ENCODE measurements at places on chromosomes 5 and 9. TPM values are rescaled to one million over a fixed set of nuclear protein-coding genes. Genes with fewer than 3 reads are reported as not detected.

NOTCH1 gene
- total RNA-seq = 228 TPM

PCDHB14 gene
- total RNA-seq = not detected

- no peak overlapping the region for H3K4me3 ChIP-seq
- no peaks in the 10 kb centered on the region for H3K36me3 ChIP-seq
- no peaks in the 10 kb centered on the region for H3K27me3 ChIP-seq
- no peaks in the 10 kb centered on the region for H3K4me1 ChIP-seq
- no peak overlapping the region for H3K27ac ChIP-seq
Measured at GRCh38 chr5:91103353-91104061, 279.6 kb downstream of the ARRDC3 start.

DNA sequence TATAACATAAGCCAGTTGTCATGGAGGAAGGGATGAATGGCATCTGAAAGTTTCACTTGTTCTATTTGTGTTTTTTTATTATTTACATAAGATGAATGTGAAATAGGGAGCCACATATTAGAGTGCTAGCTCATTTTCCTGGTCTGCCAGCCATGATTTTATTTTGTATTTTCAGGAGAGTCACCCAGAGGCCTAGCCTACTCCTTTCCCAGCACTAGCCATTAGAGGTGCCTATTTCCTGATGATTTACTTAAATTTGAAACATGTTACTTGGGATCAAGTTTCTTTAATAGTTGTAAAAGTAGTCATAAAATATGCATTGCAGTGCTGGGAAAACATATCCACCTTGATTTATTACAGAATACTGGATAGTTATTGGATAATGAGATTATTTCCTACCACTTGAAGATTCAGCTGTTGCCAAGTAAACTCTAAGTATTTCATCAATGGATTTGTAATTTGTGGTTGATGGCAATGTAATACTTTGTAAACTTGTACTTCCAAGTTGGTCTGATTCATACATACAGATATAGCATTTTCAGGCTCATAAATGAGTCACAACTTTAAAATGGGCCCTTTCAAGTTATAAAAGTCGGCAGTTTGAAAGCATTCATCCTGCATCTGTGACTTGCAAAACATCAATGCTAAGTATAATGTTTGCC is 50.8 kb downstream of the KCNN2 start:
- no peaks in the 10 kb centered on the region for H3K4me1 ChIP-seq
- no peak for DNase-seq
- H3K4me3 ChIP-seq = no peak overlapping the region
- H3K36me3 ChIP-seq = no peaks in the 10 kb centered on the region

DNA sequence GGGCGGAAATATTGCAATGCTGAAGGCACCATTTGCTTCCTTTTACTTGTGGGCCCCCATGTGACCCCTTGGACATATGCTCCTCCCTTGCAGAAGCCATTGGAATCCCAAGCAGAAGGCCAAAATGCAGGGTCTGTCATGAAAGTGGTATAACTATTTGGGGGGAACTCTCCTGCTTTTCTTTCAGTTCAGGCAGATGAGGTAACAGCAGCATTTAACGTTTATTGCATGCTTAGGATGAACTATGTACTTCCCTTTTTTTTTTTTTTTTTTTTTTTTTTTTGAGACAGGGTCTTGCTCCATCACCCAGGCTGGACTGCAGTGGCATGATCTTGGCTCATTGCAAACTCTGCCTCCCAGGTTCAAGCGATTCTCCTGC is 7.8 kb downstream of the FOXI1 start:
- H3K27me3 ChIP-seq = no peaks in the 10 kb centered on the region
- no peak overlapping the region for H3K27ac ChIP-seq
- no peak overlapping the region for H3K4me3 ChIP-seq

DNA sequence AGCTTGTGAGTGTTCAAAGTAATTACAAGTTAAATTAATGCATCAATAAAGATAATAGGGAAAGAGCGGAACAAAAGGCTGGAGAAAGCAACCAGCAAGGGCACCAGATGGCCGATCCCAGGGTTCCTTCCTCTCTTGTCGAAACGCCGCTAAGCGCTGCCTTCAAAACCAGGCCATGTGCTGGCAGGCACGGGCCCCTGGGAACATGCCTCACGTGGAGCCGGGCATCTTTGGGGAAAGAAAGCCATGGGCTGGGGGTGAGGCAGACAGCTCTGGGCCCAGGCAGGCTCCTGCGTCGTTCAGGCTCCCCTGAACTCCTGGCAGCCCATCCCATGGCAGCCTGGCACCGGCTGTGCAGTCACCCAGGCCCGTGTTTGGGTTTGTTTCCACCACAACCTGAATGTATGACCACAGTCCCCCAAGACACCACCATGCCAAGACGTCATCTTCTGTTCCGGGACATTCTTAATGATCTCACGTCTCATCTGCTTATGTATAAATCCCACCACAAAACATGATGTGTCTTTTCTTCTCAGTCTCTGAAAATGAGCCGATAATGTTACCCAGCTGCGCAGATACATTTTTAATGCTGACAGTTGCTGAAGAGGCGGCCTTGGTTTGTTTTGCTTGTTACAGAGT is 110.4 kb upstream of the SARDH start:
- no peak overlapping the region for H3K27ac ChIP-seq
- H3K4me1 ChIP-seq = peaks cover 6% of the 10 kb centered on the region
- no peak for DNase-seq
- no peak overlapping the region for H3K4me3 ChIP-seq

DNA sequence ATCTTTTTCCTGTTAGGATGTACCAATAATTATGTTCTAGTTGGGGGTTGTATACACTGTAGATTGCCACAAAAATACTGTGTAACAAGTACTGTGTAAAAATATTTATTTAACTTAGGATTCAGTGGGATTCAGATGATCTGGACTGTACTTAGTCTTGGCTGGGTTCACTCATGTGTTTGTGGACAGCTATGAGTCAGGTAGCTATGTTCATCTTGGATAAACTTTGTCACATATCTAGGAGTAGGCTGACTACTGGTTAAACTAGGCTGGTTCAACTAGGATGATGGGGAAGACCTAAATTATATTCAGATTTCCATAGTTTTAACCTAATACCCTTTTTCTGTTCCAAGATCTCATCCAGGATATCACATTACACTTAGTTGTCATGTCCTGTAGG is 32.1 kb upstream of the TNFSF15 start:
- DNase-seq = no peak
- no peaks in the 10 kb centered on the region for H3K27me3 ChIP-seq
- H3K27ac ChIP-seq = no peak overlapping the region
- H3K4me1 ChIP-seq = no peaks in the 10 kb centered on the region
- H3K4me3 ChIP-seq = no peak overlapping the region
